ENCODE measurements at places on chromosomes 11 and 22. TPM values are rescaled to one million over a fixed set of nuclear protein-coding genes. Genes with fewer than 3 reads are reported as not detected.
A peak's percentile ranks its signal among the peaks of the same experiment; 100 is the strongest.

DNA sequence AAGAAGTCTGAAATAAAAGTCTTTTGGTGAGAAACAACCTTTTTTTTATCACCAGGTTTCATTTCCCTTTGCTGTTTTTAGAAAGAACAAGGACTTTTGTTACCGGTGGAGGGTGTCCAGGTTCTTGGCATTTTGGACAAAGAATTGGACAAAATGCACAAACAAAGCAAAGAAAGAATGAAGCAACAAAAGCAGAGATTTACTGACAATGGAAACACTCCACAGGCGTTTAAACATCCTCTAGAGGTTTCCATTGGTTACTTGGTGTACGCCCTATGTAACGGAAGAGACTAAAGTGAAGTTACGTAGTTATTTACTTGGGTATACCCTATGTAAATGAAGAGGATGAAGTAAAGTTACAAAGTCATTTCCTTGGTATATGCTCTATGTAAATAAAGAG lies 1487.0 kb downstream of the LRRC4C start:
- no peak for ATAC-seq

DNA sequence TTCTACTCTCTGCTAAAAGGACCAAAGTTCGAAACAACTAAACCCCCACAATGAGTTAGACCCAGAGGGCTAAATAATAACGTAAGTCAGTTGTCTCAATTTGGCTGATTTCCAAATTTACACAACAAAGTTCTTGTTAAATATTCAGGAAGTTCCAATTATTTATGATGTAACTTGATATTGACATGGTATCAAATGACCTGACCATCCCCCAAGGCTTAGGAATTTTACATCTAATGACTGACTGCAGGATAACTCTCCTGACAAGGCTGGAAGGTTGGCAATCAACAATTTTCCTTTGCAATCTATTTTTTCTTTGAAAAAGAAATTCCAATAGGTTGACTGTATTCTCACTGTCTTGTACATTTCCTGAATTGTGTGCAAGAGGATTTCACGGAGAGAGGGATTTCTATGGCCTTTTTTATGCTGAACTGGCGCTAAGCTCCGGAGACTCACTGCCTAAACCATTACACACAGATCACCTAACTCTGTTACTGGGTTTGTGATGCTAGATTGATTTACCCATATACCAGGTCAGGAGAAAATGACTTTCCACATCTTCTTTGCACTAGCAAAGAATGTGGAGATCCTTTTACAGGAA lies 9.6 kb upstream of the CDON start:
- ATAC-seq, result no peak

GRCh38 chr22:31943206-31943977 lies 943 bp upstream of the YWHAH start:
- ATAC-seq, result no peak

- peak; percentile 21 for ATAC-seq
Measured at GRCh38 chr11:129703846-129704245, 111.8 kb upstream of the TMEM45B start.

DNA sequence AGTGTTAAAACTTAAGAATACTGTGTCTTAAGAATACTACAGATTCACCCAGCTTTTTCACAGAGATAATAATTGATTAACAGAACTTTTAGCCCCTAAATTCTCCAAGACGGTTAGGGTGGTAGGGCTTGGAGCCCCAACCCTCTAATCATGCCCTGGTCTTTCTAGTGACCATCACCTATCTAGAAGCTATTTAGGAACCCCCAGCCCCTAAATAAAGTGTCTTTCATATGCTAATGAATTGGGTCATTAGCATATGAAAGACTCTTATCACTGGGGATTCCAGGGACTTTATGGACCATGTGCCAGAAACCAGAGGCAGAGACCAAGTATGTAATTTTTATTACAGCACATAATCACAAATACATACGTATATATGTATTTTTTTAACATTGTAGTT lies 999.7 kb upstream of the RAG2 start:
- no peak for ATAC-seq

- no peak for ATAC-seq
Measured at GRCh38 chr11:123145220-123145619, 49.8 kb downstream of the CLMP start.

DNA sequence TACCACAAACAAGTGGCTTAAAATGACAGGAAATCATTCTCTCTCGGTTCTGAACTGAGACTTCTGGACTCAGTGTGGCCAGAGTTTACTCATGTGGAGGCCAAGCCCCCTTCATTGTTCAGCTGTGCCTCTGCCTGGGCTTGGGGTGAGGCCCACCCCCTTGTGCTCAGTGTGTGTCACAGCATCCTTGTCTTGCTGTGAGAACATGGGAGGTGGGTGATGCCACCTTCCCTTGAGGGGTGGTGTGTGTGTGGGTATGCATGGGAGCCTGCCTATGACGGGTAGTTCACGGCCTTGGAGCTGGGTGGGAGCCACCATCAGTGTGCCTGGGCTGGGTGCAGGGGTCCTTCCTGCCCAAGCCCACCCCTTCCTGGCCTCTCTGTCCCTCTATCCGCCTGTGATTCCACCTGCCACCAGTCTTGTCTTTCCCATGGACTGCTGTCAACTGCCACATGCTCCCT lies 101.7 kb downstream of the MORC2 start:
- ATAC-seq, result peak; percentile 19

DNA sequence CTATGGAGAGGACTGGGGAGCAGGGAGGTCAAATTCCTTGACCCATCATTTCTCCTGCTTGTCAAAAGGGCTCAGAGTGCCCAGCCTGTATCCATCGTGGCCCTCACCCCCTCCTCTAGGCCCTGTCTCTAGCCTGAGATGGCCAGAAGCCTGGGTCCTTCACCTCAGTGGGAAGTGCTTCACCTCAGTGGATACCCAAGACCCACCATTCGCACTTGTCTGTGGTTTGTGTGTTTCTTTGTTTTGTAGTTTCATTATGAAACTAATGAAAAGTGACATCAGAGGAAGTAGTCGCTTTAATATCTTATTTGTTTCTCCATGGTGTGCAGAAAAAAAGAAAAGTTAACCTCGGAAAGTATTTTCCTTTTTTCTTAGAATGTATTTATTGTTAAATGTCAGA lies 194.0 kb upstream of the CADM1 start:
- no peak for ATAC-seq

- ATAC-seq, result no peak
Measured at GRCh38 chr11:85947431-85948272, 92.5 kb downstream of the CCDC83 start.

DNA sequence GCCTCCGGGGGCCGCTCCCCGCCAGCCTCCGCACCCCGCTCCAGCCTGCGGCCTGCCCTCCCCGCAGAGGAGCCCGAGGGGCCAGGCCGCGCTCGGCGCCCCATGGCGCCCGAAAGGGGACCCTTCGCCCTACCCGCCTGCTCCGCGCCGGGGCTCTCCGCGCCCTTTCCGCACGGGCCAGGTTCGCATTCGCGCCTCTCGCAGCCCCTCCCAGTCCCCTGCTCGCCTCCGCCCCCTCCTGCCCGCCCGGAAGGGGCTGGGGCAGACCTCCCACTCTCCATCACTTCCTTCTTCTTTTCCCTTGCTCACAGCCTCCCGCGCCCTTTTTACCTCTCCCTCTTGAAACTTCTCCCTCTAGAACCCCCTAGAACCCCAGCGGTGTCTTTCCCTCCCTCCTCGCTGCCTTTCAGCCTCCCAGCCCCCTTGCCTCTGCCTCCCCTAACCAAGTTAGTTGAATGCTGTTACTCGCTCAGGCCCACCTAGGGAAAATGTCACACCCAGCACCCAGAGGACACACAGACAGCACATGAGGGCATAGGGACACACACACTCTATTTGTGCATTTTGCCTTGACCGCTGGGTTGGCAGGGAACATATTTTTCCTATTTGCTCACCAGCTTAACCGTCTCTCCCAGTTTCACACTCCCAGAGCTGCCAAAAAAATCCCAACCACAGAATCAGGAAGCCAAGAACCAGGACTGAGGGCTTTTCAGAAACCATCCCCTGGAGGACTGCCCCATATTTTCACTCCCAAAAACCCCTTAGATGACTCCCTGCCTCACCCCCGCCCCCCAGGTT lies at the start of gene SLC43A3:
TSS of gene SLC43A3 (minus strand) at position 193 of the 798 bp plus-strand sequence. CDS start 949 bp downstream, outside the sequence.
- peak; percentile 52 for ATAC-seq

DNA sequence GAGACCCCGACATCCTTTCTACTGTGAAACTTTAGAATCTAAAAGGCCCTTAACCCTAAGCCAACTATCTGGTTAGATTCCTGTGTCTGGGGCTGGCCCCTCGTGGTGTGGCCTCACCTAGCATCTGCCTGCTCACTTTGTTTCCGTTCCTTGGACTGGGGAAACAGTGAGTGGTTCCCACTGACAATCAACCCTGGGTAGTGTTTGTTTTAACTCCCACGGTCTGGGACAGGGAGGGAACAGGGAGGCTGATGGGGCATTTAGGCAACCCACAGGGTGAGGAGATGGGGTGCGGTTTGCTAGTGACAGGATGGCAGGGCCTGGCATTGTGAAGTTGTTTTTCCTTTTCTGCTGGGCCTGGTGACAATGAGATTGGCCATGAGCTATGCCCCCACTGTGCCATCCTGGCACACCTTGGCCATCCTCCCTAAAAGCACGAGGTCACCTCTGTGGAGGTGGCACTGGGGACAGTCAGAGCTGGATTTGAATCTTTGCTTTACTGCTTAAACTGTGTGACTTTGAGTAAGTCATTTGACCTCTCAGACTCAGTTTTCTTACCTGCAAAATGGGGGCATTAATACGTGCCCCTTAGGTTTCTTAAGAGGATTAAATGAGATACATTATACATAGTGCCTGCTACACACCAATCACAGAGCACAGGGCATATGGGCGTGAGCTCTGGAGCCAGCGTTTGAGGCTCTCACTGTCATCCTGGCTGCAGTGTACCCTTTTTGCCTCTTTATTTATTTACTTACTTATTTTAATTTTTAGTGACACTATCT lies 31.4 kb downstream of the CHRDL2 start:
- ATAC-seq, result no peak

DNA sequence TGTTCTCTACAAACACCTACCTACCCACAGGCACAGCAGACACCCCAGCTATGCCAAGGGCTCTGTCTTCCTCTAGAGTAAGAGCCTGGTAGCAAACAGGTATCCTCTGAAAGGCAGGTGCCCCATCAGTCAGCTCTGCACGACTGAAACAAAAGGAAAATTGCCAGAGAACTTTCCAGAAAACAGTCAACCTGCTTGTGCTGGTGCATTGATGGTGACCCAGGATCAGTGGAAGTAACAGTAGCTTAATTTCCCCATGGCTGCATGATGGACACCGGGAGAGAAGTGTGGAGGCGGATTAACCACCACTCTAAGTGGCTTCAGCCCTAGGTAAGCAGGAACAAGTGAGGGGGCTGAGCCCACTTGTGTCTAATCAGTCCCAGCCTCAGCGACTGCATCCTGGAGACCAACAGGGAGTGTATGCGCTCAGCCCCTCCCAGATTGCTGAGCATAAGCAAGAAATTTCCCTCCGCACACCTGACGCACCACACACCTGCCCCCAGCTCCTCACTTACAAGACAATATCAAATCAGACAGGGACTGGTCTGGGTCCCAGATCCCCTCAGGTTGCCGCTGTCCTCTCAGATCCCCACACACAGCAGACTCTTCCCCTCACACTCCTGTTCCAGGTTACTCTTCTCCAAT lies 70.7 kb upstream of the IGLL5 start:
- ATAC-seq, result no peak

- ATAC-seq, result no peak
Measured at GRCh38 chr11:1202154-1202775, 20.6 kb upstream of the MUC5B start.

GRCh38 chr11:65546217-65546958 lies 11.8 kb downstream of the LTBP3 start:
- peak; percentile 81 for ATAC-seq

GRCh38 chr11:16280256-16280682 lies 76.1 kb downstream of the SOX6 start:
- no peak for ATAC-seq

Gene TMPRSS13
- total RNA-seq, result 1.1 TPM

Gene OR52A1
- total RNA-seq, result under 0.01 TPM

Gene LRRC75B
- 14.4 TPM for total RNA-seq

Gene MRPL21
- total RNA-seq, result 86.7 TPM
